Hematopoietic multipotent progenitor cell treated with erythropoietin and hydrocortisone succinate and interleukin-3 and kit ligand, for 6 days (in vitro differentiated cells): ENCODE measurements at places on chromosomes 6 and 20.
A peak's percentile ranks its signal among the peaks of the same experiment; 100 is the strongest.

DNA sequence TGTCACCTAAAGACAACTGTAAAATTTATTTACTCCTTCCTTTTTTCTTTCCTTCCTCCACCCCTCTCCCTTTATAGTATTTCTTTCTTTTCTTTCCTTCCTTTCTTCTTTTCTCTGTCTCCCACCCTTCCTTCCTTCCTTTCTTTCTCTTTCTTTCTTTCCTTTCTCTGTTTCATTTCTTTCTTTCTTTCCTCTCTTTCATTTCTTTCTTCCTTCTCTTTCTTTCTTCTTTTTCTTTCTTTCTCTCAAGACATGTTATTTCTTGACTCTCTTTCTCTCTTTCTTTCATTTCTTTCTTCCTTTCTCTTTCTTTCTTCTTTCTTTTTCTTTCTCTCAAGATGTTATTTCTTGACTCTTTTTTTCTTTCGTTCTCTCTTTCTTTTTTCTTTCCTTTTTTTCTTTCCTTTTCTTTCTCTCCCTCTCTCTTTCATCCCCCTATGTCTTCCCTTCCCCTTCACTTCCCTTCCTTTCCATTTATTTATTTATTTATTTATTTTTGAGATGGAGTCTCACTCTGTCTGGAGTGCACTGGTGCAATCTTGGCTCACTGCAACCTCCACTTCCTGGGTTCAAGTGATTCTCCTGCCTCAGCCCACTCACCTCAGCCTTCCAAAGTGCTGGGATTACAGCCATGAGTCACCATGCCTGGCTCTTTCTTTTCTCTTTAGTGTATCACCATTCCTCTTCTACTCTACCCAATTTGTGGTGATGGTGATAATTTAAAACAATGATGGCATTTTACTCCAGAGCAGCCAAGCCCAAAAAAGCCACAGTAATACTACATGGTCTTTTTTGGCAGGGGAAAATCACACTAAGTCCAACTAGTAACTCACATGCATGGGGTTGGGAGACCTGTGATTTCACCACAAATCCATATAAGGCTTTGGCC, 188.2 kb downstream of the ADGRG6 start:
- DNase-seq, result no peak

DNA sequence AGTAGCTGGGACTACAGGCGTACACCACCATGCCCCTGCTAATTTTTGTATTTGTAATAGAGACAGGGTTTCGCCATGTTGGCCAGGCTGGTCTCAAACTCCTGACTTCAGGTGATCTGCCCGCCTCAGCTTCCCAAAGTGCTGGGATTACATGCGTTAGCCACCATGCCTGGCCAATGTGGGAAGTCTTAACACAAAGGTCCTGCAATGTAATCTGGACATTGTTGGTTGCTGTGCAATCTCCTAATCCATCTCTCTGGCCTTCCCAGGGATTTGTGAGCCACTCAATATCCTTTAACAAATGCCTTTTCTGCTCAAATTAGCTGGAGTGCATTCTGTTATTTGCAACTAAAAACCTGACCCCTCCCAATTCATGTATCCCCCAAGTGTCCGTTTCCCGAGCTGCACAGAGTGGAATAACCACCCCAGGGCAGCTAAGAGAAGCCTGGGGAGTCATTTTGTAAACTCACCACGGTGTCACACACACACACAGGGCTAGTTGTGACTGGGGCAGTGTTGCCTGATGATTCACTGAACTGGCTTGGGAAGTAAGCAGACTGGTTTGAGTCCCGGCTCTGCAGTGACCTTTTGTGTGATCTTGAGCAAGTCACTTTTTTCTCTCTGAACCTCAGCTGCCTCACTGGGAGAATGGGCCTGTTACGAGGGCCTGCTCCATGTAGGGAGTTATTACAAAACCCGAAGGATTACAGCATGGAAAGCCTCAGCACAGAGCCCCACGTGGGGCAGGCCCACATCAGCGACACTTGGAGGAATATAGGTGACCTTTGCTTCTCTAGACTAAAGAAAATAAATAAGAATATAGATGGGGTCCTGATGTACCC, 152.3 kb downstream of the ZMYND8 start:
- no peak for DNase-seq

DNA sequence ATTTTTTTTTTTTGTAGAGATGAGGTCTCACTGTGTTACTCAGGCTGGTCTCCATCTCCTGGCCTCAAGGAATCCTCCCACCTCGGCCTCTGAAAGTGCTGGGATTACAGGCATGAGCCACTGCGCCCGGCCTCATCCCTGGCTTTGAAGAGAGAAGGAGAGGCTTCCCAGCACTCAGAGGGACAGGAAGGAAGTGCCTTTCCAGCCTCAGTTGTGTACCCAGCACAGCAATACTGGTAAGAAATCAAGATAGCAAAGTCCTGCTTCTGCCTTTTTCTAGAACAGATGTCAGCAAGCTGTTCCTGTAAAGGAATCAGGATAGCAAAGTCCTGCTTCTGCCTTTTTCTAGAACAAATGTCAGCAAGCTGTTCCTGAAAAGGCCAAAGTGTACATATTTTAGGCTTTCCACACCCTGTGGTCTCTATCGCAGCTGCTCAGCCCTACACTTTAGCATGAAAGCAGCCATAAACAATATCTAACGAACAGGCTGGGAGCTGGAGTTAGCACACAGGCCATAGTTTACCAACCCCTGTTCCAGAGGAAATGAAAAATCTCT, 6.3 kb upstream of the PLTP start:
- no peak for DNase-seq

DNA sequence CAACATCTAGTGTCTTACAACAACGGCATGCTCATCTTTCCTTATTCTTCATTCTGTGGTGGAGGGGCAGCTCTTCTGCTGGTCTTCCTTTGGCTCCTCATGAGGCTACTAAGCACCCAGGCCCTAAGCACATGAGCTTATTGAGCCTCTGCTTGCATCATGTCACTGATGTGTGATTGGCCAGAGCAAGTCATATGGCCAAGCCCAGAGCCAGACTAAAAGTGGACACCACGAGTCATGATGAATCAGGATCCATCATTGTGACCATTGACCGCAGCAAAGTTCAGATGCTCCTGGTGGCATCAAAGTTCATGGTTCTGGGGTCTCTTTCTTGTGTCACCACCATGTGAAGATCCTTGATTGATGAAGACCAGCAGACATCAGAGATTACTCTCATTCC, 192.0 kb upstream of the FOXA2 start:
- DNase-seq, result no peak

DNA sequence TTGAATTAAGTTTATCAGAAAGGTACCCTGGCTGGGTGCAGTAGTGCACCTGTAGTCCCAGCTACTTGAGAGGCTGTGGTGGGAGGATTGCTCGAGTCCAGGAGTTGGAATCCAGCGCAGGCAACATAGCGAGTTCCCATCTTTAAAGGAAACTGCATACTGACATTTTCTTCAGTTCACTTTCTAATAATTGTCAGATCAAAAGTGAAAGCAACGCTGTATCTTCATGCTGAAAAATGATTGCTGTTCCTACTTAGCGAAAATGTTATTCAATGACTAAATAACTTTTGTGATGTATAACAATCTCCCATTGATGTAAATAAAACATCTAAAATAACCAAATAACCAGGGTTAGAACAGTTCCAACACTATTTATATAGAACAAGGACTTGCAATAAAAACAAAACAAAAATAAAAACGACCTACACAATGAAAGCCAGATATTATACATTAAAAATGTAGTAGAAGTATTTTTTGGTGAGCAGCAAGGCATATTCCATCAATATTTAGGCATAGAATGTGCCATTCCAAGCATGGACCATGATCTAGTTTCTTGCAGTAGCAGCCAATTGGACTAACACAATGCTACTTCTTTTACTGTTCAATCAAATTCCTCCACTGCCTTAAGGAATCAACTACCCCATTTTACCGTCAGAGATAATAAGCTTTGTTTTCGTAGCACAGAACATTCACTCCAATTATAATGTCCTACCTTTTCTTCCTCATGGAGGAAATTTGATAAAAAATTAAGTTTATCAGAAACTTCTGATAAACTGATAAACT, 1.5 kb downstream of the LATS1 start:
- DNase-seq, result peak; percentile 51

- peak; percentile 57 for DNase-seq
These were observed 838 bp downstream of the TNFAIP3 start for GRCh38 chr6:137867685-137868509.

DNA sequence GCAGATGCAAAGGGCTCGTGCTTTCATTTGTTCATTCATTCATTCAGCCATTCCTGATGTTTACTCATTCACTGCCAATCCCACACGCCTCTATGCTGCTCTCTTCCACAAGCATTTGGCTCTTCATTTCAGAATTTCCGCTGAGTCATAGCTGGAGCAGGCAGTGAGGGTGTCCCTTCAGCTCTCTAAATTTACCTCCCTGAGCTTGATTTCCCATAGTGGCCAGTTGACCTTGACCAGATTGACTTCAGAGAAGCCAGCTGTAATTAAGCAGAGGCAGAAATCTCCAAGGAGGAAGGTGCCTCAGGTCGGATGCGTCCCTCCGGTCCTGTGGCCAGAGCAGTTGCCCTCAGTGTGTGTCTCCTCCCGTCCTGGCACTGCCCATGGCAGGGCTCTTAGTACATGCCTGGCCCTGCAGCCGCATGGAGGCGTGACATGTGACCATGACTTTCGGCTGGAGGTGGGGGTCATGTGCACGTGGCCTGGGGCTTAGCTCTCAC, 267.2 kb upstream of the ECI2 start:
- peak; percentile 22 for DNase-seq

- peak; percentile 11 for DNase-seq
These were observed 313.8 kb downstream of the HDGFL1 start for GRCh38 chr6:22883061-22883717.

DNA sequence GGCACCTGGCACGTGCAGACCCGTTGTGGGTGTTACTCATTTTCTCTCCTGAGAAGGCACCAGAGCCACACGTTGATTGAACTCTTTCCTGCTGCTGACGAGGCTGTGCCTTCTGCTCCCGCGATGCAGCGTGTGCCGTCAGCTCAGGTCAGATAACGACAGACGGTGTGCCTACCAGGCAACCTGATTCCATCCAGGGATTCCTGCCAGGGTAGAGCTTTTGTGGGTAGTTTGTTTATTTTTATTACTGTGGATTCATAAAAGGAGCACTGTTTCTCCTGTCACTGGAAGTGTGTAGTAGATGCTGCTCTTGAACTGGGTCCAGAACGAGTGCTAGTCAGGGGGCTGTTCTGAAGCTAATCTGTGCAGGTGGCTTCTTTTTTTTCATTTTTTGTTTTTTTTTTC, 20.7 kb downstream of the PRPF6 start:
- DNase-seq, result no peak

GRCh38 chr6:34331371-34332050, 61.0 kb downstream of the NUDT3 start:
- DNase-seq, result no peak

DNA sequence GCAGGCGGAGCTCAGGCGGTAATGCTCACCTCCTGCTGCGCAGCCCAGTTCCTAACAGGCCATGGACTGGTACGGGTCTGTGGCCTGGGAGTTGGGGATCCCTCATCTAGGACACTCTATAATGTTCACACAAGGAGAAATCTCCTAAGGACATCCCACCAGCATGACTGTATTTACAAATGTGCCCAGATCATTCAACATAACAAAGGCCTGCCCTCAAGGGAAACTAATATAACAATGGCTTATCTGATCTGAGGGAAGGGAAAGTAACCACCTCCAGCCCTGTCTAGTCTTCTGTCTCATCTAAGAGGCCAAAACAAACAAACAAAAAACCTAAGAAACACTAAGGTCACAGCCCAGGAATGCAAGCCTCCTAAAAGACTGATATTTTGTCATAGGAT, 232.8 kb downstream of the RNGTT start:
- no peak for DNase-seq

DNA sequence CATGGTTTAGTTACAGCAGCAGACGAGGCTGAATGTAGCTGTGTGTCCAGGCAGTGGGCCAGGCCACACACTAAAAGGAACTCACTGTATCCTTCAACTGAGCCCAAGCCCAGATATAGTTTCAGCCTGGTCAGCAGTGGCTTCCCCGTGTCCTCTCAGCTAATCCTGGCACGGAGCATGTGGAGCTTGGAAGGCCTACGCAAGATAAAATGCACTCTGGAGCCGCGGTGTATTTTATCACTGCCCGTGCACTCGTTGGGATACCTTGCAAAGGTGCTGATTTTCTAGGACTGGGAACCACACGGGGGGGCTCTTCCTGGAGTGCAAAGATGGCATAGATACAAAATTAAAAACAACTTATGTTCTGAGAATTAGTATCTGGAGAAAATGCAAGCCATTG, 48.4 kb upstream of the IYD start:
- no peak for DNase-seq

DNA sequence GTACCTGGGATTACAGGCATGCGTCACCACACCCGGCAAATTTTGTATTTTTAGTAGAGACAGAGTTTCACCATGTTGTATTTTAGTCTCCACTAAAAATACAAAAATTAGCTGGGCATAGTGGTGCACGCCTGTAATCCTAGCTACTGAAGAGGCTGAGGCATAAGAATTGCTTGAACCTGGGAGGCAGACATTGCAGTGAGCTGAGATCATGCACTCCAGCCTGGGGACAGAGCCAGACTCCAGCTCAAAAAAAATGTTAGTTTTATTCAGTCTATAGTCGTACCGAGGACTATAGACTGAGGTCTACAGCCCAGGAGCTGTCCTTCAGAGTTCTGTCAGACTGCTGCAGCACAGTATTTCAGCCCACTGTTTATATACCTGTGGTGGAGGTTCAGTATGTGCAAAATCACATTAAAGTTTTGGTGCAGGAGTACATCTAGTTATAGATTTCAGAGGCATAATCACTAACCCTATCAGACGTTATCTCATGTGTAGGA, 3.6 kb upstream of the CASP8AP2 start:
- DNase-seq, result no peak

- DNase-seq, result peak; percentile 62
These were observed 11.0 kb upstream of the CFAP206 start for GRCh38 chr6:87396595-87397392.

DNA sequence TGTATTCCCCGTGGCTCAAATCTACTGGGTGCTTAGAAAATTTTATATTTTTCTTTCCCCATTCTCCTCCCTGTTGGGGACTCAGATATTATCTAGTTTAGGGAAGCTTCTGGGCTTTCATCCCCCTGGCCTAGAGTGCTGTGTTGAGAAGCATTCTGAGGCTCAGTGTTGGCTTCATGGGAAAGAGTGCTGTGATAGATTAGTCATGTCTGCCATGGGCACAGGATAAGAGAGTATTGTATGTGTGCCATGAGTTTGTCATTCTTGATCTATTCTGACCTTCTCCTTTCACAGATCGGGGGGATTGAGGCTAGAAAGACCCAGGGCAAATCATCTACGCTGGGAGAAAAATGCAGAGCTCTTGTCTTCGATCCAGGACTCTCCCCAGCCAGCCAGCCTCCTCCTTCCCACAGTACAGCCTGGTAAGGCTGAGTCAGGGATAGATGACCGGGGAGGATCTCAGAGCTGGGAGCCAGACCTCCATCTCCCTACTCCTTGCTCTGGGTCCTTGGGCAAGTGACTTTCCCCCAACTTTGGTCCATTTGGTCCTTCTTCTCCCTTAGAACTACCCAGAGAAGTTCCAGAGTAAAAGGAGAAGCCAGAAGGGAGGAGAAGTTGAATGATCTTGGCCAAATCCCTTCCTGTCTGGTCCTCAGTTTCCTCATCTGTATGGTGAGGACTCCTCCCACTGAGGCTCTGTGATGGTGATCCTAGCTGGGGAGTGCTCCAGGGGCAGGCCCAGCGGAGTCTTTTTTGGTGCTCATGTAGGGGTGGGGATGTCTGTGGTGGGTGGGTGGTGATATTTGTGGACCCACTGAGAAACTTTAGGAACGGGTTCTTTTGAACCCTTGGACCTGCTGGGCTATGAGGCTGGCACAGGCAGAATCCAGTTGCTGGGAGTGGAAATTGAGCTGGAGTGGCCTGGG, 5.0 kb downstream of the SRC start:
- DNase-seq, result no peak

- no peak for DNase-seq
These were observed 118.9 kb downstream of the MACROD2 start for GRCh38 chr20:14114065-14114704.
